ENCODE measurements at places on chromosomes 11 and 22.
A peak's percentile ranks its signal among the peaks of the same experiment; 100 is the strongest.

- no peak for DNase-seq
Observed at GRCh38 chr11:19957294-19957943, 202.9 kb downstream of the DBX1 start.

GRCh38 chr22:37046589-37046988, 5.0 kb upstream of the KCTD17 start:
- no peak for DNase-seq

GRCh38 chr11:67673358-67673757, 1.1 kb downstream of the ALDH3B2 start:
- no peak for DNase-seq

- no peak for DNase-seq
Observed at GRCh38 chr11:9315078-9315688, 790 bp upstream of the TMEM41B start.

- no peak for DNase-seq
Observed at GRCh38 chr11:132898021-132898420, 634.3 kb downstream of the OPCML start.

DNA sequence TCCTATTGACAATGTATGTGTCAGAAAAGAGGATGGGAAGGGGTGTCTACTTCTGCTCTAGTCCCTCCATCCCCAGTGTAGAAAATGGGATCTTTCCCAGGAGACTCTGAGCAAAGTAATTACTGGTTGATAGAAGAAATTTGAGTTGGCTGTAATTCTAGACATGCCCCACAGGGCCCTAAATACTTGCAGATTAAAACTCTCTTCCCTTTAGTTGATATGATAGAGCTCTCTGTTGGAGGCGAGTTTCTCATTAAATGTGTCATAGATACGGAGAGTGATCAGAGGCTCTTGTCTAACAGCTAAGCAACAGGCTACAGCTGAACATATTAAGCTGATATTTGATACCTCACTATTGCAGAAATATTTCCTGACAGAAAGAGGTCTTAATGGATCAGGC, 32.9 kb downstream of the OR52E1 start:
- no peak for DNase-seq

GRCh38 chr11:128409476-128409875, 177.9 kb downstream of the ETS1 start:
- DNase-seq = peak; percentile 82

DNA sequence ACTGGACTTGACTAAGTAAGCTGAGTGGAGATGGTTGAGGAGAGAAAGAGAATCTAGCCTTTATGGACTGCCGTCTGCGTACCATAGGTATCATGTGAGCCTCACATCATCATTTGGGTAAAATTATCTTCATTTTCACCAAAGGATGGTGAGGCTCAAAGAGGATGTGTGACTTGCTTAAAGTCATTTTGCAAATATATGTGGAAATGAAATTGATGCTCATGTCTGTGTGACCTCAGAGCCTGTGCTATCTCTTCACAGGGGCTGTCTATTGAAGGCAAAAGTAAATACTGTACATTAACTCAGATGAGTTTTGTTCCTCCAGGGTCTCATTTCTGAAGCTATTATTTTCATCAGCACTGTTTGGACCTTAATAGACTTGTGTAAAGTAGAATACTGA, 83.3 kb upstream of the ALKBH3 start:
- DNase-seq = no peak

GRCh38 chr11:8603696-8604077, 9.7 kb upstream of the STK33 start:
- no peak for DNase-seq

DNA sequence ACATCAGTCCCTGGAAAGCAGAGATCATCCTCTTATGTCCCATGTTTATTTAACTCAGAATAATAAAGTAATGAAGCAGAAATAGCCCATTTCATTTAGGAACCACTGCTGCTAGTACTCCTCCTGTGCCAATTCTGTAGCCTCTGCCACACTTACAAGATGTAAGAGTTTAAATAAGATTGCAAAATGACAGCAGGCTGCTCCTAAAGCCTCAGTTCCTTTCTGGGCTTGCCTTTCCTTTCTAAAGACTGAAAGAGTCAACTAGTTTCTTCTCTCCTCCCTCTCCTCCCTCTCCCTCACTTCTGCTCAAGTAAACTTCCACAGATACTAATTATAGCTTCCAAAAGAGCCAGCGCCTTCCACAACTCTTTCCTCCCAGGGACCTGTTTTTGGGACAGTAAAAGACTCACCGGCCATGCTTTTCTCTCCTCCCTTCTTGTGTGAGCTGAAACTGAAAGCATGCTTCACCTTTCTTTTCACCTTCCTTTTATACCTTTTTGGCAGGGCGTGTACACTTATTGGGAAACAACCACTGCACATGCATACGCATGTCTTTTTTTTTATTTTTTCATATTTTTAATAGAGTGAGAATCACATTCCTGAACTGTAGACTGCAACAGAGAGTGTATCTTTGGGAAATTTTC, 26.1 kb upstream of the CARD16 start:
- DNase-seq = no peak

DNA sequence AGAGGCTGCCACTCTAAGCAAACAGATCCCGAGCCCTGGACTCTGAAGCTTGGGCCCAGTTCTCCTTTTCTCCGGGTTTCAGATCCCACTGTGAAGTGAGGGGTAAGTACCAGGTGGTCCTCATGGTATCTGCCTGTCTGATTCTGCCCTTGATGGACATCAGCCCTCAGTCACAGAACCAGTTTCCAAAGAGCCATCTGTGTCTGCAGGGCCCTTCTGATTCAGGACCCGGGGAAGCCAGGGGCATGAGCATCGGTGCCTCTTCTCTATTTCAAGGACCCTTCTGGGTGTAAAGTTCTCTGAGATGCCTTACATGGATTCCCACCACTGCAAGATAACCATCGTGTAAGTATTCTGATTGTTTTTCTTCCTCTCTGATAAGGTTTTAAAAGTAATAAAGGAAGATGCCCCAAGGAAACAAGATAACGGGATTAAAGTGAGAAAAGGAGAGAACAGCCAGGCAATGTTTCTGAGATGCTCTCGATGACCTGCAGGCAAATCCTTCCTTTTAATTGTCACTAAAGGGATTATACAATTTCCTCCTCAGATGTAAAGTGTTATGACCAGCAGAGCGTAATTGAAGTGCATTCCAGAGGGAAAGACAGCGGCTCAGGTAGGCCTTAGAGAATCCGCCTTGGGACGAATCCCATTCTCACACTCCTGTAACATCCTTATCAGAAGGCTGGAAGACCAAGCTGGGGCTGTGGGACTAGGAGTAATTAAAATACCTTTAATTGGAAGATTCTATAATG, 924.3 kb downstream of the TBC1D22A start:
- no peak for DNase-seq

DNA sequence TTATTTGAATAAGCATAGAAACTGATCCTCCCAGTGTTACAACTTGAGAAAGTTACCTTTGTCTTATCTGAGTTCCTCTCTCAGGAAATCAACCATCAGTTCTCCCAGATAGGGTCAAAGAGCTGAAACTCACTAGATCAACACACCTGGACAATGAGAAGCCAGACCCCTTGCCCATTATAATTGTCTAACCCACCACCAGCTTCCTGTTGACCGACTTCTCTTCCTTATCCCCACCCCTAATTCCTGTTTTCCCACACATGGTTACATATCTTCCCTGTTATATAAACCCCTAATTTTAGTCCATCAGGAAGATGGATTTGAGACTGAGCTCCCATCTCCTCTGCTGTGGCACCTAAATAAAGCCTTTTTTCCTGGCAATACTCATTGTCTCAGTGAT, 6.9 kb downstream of the SLC5A4 start:
- DNase-seq = no peak

GRCh38 chr11:72091292-72091691, 10.6 kb downstream of the LRRC51 start:
- no peak for DNase-seq

GRCh38 chr11:94673386-94673785, 94.8 kb upstream of the AMOTL1 start:
- no peak for DNase-seq

DNA sequence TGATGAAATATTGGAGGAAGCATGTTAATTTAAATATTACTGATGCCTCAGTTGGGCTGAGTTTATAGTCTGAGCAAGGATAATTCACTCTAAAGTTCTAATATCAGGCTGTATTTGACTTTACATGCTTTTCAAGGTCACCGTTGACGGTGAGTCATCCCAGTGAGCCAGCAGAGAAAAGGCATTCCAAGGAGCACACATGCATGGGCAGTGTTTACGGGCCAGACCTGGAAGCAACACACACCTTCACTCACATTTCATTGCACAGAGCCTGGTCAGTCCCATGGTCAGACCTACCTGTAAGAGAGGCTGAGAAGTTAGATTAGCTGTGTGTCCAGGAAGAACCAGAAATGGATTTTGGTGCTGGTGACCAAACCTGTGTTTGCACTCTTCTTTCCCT, 53.5 kb downstream of the COMMD9 start:
- DNase-seq = no peak

DNA sequence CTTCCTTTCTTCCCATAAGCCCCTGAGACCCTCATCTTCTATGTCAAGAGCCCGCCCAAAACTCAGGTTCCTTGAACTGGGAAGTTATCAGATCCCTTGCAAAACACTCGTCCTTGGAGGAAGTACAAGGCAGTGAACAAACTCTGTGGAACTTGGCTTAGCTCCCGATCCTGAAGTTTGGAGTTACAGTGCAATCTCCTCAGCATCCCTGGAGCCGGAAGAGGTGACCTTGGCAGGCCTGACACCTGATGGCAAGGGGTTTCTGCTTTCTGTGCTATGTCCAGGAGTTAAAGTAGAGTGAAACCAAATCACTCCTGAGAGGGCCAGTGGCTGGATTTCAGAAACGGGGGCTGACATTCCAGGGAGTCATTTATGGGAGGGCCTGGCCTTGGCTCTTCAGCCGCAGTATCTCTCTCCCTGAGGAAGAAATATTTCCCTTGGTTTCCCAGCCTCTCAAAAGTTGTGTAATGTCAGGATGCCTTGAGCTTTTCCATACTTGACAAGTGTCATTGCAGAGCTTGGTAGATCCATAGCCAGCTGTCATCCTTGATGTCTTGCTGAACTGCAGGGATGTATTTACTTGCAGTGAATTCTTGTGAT, 1.9 kb upstream of the GRAMD1B start:
- DNase-seq = no peak

DNA sequence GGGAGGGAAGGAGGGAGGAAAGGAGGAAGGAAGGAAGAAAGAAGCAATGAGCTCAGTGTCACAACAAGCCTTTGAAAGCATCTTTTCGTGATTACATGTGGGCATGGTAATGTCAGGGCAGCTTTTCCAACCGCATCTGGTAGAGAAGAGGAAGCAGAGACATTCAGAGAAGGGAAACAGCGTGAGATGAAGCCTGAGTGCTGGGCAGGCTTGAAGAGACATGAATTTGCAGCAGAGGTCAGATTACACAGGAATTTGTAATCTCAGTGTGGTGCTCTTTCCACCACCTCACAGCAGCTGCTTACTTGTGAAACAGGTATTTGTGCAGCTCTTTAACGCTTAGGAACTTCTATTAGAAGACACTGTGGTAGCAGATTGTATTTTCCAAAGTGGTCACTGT, 289.5 kb upstream of the C11orf87 start:
- DNase-seq = no peak

GRCh38 chr11:110763249-110764011, 51.2 kb upstream of the ARHGAP20 start:
- peak; percentile 35 for DNase-seq

DNA sequence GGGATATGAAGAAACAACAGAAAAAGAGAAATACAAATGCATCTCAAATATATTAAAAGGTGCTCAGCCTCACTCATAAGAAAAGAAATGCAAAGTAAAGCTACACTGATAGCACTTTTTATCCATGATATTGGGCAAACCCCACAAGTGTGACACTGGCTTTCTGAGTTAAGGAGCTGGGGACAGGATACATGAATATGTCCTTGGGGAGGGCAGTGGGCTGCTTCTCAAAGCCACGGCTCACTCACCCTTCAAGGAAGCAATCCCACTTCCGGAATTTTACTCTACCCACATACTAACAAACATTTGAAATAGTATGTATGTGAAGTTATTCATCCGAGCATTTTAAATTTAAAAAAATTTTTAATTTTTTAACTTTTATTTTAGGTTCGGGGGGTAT, 41.1 kb upstream of the SLC22A12 start:
- DNase-seq = no peak

- DNase-seq = no peak
Observed at GRCh38 chr11:92101920-92102319, 122.7 kb upstream of the FAT3 start.

DNA sequence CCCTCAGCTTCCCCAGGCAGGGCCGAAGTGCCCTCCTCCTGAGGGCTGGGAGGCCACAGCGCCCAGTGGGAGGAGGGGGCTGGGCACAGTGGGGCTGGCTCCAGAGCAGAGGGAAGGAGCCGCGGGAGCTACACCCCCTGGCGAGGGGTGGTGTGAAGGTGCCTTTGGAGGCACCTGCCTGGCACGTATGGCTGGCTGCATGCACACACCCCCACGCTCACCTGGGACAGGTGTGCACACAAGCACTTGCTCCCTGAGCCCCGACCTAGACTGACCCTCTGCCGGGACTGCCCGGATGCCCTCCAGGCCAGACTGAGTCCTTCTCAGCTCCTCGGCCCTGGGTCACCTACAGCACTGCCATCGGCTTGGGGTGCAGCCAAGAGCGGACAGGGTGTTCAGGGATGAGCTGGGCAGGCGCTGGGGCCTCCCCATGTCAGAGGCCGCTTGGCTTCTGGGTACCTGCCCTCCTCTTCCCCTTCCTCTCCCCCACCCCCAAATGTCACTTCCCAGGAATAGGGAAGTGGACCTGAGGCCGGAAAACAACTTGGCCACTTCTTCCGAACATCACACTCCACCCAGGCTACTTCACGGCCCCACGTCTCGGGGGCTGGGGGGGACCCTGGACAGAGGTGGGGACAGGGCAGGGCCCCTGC, 7.4 kb upstream of the PIM3 start:
- DNase-seq = no peak

DNA sequence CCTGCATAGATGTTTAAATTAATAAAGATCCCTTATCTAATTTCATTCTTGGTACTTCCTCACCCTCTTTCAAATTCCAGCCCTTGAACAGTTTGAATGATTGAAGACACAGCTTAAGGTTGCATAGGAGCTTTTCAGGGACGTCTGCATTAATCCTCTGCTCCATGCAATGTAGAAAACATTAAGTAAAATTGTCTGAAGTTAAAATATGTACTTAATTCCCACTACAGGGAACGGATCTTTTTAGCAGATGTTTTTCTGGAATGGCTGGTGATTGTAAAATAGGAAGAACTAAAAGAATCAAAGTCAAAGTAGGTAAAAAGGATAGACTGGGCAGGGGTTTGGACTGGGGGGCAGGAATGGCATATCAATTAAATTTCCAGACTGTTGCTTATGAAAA, 58.9 kb downstream of the ABTB2 start:
- no peak for DNase-seq

DNA sequence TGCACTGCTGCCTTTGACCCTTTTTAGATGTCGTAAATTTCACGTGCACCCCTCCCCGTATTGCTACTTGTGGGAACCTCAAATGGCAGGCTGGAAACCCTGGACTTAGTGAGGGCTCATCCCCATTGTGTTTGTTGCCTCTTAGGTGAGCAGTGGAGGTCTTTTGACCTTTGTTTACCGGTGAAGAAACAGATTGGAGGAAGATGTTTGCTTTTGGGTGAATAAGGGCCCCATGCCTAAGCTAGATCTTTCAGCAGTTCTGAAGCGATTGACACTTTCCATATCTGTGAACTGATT, 782 bp downstream of the SMARCB1 start:
- DNase-seq = no peak

Measured in non-pigmented ciliary epithelial cell (primary cell).